ENCODE measurements at places on chromosomes 1 and 21.

DNA sequence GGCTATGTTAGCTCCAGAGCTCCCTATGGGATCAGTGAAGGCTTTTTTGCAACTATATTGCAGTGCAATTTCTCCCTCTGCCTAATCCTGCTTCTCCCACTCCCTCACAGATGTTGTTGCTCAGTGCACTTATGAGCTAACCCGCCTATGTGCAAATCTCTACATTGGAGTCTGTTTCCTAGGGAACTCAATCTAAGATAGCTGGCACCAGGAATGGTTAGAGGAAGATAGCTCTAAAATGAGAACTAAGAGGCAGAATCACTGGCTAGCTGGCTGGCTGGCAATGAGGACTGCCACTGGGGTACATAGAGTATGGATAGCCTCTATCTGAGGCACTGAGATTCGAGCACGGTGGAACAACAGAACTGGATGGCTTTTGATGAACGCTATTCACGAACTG, 39.5 kb downstream of the ADSS2 start:
- DNase-seq: no peak

- DNase-seq: no peak
These were observed at the start of gene KMO for GRCh38 chr1:241532162-241532531. Gene KMO (plus strand): TSS chr1:241532378. CDS start chr1:241532445, 67 bp downstream.

DNA sequence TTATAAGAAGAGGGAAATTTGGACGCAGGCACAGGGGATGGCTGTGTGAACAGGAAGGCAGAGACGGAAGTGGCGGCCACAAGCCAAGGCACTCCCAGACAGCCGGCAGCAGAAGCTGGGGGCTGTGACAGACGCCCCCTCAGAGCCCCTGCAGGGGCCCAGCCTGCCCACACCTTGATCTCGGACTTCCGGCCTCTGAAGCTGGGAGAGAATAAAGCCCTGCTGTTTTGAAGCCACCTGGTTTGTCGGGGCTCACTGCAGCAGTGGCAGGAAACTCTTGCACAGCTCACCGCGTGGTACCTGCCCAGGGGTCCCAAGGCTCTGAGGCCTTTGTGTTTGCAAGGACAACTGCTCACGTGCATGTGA, 13.7 kb downstream of the MEGF6 start:
- peak; percentile 42 for DNase-seq

- DNase-seq: no peak
These were observed 21.0 kb upstream of the TMEM39B start for GRCh38 chr1:32051706-32052105.

Data from upper lobe of left lung (tissue), 6 donors.